Activated CD4-positive, alpha-beta memory T cell treated with anti-CD3 and anti-CD28 coated beads for 36 hours (primary cell): ENCODE measurements at places on chromosomes 5 and 9. TPM values are rescaled to one million over a fixed set of nuclear protein-coding genes. Genes with fewer than 3 reads are reported as not detected.

DNA sequence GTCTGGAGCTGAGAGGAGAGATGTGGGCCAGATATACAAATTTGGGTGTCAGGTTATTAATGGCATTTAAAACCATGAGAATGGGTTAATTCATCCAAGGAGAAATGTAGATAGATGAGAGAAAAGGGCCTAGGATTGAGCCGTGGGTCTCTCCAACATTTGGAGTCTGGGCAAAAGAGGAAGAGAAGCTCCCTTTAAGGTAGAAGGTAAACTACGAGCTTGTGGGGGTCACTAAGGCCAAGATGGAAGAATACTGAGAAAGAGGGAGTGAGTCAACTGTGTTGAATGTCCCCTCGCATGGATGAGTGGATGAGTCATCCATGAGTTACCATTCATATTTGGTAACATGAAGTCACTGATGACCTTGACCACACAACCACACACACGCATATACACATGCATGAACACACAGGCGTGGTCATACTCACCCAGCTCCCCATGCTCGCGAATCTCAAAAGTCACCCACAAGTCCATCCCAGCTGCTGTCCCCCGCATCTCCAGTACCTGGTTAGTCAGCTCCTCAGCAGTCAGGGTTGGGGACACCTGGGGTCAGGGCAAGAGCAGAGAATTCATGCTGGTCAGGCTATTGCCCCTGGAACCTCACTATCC is 6.8 kb upstream of the FCHSD1 start:
- no peaks in the 10 kb centered on the region for H3K4me1 ChIP-seq
- no peaks in the 10 kb centered on the region for H3K36me3 ChIP-seq
- no peaks in the 10 kb centered on the region for H3K27me3 ChIP-seq
- H3K4me3 ChIP-seq: no peak overlapping the region
- DNase-seq: peak; percentile 45

GRCh38 chr5:98769210-98769958 is 4.1 kb upstream of the RGMB start:
- H3K36me3 ChIP-seq: no peaks in the 10 kb centered on the region
- H3K4me3 ChIP-seq: peak overlapping the region; percentile 84
- H3K4me1 ChIP-seq: peaks cover 32% of the 10 kb centered on the region
- peaks cover 27% of the 10 kb centered on the region for H3K27me3 ChIP-seq
- H3K27ac ChIP-seq: no peak overlapping the region

DNA sequence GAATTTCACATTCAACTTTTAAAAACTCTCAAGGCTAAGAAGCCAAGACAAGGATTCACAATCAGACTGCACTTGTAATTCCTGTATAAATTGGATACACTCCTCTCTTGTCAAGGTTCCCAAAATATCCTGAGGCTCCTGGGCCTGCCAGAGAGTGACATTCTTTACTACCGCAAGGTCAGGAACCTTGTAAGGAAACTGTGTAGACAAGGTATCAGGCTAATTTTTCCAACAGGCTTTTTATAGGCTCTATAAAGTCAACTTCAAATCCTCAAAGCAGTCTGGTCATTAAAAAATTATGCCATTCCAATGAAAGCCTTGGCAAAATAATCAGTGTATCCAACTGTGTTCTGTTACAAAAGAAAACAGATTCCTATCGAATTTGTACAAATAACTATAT is 15.5 kb upstream of the PAIP1 start:
- H3K4me1 ChIP-seq: peaks cover 3% of the 10 kb centered on the region
- H3K36me3 ChIP-seq: peaks cover 11% of the 10 kb centered on the region
- H3K27ac ChIP-seq: no peak overlapping the region
- H3K4me3 ChIP-seq: no peak overlapping the region

GRCh38 chr9:20125727-20126126 is 336.9 kb upstream of the SLC24A2 start:
- H3K36me3 ChIP-seq: no peaks in the 10 kb centered on the region
- no peaks in the 10 kb centered on the region for H3K27me3 ChIP-seq
- no peak overlapping the region for H3K27ac ChIP-seq
- H3K4me3 ChIP-seq: no peak overlapping the region

Gene FLT4
- 1.4 TPM for total RNA-seq
